ENCODE measurements at places on chromosomes 3 and 15.

DNA sequence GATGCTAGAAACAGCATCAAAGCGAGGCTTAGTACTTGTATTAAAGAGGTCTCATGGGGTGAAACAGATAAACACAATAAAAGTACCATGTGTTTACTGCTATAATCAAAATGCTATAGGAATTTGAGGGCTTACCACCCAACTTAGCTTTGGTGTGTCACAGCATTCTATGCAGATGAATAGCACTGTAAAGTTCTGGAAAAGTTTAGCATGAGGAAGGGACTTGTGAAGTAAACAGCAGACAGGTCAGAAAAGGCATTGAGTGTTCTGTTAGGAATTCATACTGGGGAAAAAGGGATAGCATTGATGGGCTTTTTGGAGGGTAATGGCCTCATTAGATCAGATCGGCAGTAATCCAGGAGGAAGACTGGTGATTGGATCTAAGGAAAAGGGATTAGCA, 505.3 kb downstream of the NLGN1 start:
- no peak for DNase-seq

- no peak for DNase-seq
Observed at GRCh38 chr3:63656786-63657185, 4.3 kb downstream of the SNTN start.

DNA sequence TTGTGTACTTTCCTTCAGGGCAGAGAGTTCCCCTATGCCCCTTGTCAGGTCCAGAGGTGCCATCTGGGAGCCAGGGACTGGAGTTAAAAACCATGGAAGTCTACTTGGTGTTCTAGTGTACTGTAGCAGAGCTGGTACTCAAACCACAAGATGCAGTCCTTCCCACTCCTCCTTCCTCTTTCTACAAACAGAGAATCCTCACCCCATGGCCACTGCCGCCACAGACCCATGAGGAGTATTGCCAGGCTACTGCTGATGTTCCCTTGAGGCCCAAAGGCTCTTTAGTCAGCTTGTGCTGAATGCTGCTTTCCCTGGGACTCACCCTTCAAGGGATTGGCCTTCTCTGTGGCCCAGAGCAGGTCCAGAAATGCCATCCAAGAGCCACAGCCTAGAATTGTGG, 229.2 kb upstream of the ZPLD1 start:
- no peak for DNase-seq

- DNase-seq = no peak
Observed at GRCh38 chr15:67957435-67958132, 96.5 kb upstream of the PIAS1 start.

GRCh38 chr3:95341314-95341713, 1278.5 kb downstream of the NSUN3 start:
- no peak for DNase-seq

- DNase-seq = no peak
Observed at GRCh38 chr3:138686771-138687221, 78.2 kb downstream of the FAIM start.

- DNase-seq = no peak
Observed at GRCh38 chr15:68364660-68365035, 67.3 kb downstream of the ITGA11 start.

DNA sequence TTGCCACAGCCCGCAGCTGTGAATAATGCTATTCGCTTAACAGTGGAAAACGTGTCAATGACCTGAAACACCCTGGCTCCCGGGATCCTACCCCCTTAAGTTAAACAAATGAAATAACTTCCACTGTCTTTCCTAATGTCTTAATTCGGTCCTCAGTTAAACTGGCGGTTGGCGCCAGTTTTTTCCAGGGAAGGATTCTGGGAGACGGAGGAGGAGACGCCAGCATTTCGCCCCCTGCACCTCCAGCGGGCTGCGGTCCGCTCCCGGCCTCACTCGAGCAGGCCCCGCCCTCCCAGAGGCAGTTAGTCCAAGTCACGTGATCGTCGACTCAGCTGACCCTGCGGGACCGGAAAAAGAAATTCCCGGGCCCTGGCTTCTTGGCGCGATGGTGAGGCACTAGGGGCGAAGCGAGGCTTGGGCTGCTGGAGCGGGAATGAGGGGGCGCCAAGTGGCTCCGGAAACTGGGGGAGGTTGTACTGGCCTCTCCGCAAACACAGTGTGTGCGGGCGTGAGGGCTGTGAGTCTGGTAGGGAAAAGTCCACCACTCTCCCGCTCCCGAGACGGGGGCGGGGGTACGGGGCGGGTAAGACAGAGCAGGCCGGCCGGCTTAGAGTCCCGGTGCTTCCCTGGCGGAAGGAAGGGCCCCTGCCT, at the start of gene COMMD4:
Gene COMMD4 (plus strand): TSS at position 359 of the 651 bp plus-strand sequence. CDS start 27 bp downstream, at position 386.
- no peak for DNase-seq

GRCh38 chr3:123152687-123153086, 49.1 kb upstream of the SEC22A start:
- DNase-seq = no peak

DNA sequence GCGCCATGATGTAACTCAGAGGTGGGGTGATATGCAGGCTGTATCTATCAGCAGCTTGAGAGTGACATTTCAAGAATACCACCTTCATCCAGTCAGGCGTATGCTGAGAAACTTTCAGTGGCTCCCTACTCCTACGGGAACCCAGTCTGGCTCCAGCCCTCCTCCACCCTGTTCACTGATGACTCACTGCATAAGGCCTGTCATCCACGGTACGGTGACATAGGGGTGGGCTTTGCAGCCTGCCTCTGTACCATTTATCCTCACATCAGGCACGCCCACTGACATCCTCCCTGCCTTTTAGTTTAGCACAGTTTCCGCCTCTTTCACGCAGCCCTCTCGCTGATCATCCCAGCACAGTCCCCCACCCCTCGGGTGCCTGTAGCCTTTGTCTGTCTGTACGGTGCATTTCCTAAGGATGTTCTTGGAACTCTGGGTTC, 11.7 kb downstream of the PXYLP1 start:
- no peak for DNase-seq

GRCh38 chr3:133208184-133208583, 170.0 kb downstream of the TMEM108 start:
- no peak for DNase-seq

DNA sequence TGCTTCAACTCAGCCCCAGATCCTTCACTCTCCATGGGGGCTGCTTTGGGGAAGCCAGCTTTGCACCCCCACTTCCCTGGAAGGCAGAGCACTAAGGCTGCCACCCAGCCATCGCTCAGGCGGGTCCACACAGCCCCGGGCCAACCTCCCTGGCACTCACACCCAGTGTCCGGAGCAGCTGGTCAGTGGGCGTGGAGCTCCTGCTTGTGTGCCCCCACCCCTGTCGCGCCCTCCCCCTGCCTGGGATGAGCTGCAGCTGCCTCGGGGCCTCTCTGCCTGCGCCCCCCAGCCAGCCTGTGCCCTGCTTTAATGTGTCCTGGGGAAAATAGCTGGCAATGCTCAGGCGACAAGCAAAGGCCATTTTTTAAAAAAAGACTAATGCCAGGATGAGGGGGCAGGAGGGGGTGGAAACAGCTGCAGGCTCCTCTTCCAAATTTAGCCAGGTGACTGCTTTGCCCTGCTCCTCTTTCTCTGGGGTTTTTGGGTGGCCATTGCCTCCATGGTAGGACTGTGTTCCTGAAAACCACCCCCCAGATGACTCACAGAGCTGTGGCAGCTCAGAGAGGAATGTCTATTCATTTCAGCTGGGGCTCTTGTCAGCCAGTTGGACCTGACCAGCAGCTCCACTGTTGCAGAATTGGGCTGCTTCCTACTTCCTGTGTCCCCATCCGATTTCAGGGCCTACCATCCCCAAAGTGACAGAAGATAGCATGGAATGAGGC, 65.0 kb downstream of the CEMIP start:
- DNase-seq = no peak

DNA sequence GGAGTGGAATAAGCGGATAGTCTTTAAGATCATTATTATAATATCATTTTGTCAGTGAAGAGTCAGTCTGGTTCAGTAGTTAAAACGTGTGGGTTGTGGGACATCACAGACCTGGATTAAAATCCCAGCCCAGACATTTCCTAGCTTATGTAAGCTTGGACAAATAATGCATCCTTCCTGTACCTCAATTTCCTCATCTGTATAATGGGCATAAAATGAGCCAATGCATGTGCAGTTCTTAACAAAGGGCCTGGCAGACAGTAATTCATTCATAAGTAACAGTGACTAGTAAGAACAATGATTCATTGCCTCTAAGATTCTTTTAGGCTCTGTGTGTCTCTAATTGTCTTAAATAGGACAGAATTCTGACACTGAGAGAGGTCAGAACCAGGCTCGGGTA, 76.1 kb downstream of the SCN10A start:
- no peak for DNase-seq

GRCh38 chr3:129967761-129968160, 6.8 kb upstream of the TRH start:
- DNase-seq = no peak

DNA sequence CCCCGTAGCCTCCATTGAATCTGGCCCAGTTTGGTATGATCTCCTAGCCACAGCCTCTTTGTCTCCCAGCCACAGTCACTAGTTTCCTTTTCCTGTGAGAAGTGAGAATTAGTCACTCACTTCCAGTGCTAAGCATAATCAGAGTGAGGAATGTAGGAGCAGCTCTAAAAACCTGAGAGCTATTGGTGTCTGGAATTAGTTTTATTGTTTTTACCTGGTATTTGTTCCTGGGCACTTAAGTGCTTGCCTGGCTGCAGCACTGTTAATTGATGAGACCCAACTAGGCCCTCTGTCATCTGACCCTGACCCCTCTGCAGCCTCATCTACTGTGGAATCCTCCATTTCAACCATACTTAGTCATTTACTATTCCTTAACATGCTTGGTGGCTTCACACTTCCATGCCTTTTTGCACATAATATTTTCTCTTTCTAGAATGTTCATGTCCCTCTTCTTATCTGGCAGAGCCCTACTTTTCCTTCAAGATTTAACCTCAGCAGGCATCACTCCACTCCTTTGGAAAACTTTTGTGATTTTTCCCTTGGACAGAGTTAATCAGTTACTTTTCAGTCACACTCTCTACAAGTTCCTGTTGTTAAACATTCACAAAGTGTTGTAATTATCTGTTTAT, 48.8 kb downstream of the PDE8A start:
- no peak for DNase-seq

- no peak for DNase-seq
Observed at GRCh38 chr3:128128251-128128650, 4.6 kb upstream of the RUVBL1 start.

GRCh38 chr15:37099319-37100108, 835 bp downstream of the MEIS2 start:
- no peak for DNase-seq

DNA sequence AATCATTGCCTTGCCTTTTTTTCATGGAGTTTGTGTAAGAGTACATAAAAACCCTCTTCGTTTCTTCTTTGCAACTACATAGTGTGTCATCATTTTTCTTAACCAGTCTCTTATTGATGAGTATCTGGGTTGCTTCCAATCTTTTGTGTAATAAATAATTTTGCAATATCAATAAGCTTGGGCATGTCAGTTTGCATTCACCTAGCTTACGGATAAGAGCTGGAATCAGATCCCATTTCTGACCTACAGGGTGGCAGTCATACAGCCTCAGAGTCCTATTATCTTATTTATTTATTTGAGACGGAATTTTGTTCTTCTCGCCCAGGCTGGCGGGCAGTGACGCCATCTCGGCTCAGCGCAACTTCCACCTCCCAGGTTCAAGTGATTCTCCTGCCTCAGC, 18.3 kb downstream of the ANP32A start:
- DNase-seq = no peak

GRCh38 chr15:85284497-85284896, 95.9 kb upstream of the AKAP13 start:
- no peak for DNase-seq

DNA sequence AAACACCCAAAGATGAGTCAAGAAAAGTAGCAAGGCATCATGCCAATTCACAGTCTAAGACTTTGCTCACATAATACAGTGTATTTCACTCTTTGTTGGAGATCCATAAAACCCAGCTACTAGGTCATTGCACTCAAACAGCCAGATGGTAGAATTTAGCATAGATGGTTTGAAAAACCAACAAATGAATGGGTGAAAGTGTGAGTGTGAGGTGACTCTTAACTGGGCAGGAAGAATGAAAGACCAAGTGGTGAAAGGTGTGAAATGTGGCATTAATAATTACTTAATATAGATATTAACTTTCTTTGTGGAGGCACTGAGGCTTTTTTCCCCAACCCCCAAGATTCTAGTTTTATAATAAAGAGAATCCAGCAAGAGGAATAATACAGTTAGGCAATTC, 159.5 kb downstream of the SQOR start:
- no peak for DNase-seq

- no peak for DNase-seq
Observed at GRCh38 chr3:55167586-55168317, 239.9 kb upstream of the LRTM1 start.

DNA sequence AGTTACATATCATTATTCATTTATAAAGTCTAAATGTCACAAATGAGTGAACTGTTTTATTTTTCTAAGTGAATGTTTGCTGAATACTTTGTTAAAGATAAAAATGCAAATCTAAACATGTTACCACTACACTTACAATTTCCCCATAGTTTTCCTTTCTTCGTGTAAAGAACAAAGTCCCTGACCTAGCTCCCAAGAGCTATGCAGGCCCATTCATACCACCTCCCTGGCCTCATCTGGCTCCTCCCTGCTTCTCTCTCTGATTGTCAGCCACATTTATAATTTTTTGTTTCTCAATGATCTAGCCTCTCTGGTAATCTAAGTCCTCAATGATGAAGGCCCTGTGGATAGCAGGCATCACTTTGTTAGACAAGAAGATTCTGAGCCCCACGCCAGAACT, 31.0 kb upstream of the OR5K4 start:
- no peak for DNase-seq

GRCh38 chr3:128345196-128345595, 121.5 kb downstream of the DNAJB8 start:
- no peak for DNase-seq

DNA sequence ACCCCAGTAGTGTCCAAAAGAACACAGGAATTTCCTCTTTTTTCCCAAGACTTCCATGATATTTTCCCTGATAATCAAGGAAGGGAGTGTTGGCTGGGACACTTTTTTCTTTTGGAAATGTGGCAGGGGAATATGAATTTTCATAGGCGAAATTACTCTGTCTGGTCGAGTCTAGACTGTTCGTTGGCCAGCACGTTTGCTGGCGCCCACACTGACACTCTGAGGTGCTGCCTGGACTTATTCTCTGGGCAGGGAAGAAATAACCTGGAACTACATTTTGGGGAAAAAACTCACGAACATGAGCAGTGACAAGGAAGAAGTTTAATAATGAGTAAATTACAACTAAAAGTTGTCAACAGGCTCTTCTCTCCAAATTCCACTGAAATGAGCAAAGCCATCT, 209.3 kb upstream of the CTDSPL start:
- DNase-seq = no peak

DNA sequence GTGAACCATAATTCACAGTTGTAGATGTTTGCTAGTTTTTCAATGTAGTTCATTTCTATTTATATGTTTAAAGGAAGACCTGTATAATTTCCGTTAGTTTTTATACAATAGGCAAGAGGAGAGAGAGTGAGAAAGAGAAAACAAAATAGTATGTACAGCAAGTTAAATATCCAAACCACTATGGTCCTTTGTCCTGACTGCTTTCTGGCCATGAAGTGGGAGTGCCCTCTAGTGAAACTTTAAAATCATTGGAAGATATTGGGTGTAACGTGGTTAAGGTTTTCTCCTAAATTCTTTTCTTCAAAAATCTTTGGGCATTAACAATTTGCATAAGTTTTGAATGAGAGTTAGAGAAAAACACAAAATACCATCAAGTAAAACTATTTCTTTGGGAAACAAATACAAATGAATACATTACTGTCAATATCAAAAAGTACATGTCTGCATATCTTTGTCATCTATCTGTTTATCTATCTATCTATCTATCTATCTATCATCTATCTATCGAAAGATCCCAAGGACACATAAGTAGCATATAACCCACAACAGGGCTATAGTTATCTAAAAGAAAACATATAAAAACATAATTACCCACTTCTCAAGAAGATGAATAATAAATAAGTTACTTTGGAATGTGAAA, 534.6 kb upstream of the ATP11B start:
- DNase-seq = peak; percentile 48
